EL (cell line): ENCODE measurements at places on chromosomes 13 and 19.

DNA sequence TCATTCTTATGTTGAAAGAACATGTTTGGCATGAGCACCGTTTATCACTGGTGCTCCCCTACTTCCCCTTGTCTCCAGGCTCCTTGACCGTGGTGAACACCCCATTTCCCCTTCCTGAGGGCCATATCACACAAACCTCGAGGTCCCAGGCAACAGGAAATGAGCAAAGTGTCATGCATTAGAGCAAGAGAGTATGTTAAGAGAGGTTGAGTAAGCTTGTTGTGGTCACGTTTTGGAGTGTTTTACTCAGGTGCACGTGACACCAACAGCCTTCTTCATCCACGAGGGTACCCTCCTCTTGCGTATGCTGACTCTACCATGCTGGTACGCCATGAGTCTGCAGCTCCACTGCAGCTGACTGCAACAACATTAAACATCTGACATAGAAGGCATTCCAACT lies 482.2 kb upstream of the NBEA start:
- peak; percentile 12 for DNase-seq

DNA sequence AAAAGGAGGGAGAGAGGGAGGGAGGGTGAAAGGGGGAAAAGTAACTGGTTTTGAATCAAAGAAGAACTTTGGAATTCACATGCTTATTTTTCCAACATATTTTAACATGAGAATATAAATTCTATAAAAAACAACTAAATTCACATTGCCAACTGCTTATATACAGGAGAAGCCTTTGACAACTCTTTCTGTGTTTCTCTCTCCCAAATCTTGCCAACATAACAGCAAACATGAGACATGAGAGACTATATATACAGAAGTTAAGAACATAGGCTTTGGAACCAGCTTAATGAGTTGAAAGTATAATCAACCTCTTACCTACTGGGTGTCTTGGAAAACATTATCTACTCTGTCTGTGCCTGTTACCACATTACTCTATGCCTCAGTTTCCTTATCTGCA lies 493.3 kb downstream of the RFC3 start:
- no peak for DNase-seq

DNA sequence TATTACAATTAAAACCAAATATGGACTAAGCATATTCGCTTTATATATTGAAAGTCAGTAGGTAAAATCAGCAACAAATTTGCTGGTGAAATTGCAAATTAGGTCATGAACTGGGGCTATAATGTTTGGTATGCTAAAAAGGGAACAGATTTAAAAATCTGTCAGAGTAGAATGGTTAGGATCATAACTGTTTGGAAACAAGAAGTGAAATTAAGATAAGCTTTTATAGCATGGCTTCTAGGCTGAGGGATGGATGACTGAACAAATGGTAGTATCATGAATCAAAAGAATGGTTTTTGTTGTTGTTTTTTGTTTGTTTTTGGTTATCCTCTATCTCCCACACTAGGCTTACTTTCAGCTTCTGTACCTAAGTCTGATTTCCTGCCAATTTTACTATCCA lies 1090.4 kb downstream of the PCDH9 start:
- no peak for DNase-seq

DNA sequence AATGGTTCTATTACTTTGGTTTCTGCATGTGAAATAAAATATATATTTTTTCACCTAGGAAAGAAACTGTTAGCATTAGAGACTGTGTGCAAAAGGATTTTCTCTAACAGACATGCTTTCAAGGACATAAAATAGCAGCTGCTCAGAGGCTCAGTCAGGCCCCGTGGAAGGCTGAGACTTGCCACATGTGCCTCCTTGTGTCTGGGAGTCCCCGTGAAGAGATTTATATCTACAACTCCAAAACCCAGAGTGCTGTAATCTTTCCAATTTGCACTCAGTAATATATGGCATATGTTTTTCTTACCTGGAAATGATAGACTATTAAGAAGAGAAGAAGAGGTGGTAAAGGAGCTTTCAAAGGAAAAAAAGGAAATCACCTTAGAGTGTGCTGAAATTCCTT lies 371.6 kb upstream of the OBI1 start:
- no peak for DNase-seq

DNA sequence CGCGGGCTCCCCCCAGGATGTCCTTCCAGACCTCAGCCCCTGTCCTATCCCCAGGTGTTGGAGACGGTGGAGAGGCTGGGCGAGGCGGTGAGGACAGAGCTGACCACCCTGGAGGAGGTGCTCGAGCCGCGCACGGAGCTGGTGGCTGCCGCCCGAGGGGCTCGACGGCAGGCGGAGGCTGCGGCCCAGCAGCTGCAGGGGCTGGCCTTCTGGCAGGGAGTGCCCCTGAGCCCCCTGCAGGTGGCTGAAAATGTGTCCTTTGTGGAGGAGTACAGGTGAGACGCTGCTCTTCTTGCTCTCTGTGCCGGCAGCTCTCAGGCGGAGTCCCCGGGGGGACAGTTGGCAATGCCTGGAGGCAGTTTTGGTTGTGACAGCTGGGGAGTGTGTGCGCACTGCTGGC lies 6.9 kb downstream of the TTYH1 start:
- no peak for DNase-seq
